ENCODE measurements at places on chromosomes 7 and 10.

DNA sequence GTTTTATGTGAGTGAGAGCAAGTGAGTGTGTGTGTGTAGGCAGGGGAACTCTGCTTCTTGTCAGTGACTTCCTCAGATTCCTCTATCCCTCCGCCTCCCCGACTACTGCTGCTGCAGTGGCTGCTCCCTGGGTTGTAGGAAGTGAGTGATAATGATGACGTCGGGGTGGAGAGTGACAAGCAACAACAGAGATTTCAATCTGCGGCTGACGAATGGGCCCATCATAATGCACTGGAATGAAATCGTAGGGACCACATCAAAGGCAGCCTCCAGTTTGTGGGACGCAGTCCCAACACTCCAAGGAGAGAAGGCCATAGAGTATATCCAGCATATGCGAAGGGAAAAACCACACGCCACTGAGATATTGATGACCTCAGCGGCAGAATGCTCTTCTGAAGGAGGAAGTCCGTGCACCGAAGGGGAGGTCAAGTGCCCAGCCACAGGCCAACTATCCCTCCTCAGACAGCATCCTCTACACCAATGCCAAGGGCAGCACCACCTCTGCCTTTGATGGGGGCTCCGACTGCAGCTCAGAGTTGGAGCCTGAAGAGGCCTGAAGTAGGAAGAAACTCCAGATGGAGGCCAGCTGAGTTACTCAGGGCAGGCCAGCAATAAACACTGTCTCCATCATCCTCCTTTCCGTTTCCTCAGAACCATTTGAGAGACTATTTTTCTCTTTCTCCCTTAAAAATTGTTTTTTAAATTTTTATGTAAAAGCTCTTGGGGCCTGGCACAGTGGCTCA is 11.3 kb upstream of the STMP1 start:
- peak; percentile 78 for DNase-seq

GRCh38 chr10:131021246-131021895 is 290.1 kb downstream of the TCERG1L start:
- no peak for DNase-seq

DNA sequence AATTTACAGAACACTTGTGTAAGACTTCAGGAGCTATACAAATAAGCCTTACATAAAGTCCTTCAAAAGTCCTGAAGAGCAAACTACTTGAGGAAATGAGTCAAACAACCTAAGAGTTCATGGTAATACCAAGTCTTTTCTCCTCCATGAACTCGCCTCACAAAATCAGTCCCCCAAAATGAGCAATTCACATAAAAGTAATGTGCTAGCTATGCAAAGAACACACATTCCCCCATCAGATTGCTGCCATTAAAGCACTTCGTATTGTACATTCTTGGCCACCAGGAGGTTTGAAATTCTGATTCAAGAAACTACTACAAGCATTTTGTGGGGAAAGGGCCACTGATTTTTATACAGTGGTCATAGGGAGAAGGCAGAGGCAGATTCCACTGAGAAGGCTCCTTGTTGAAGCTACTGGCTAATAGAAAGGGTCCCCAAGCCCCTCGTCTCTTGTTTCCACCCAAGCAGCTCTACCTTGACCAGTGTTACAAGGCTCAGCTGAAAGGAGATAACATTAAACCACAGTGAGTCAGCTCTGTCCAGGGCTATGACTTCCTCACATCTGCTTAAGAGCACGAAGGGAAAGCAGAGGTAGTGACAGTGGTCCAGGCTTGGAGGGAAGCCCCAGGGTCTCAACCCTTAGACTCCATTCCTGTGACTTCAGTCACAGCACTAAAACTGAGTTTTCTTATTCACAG is 115.2 kb upstream of the CDK1 start:
- peak; percentile 44 for DNase-seq

DNA sequence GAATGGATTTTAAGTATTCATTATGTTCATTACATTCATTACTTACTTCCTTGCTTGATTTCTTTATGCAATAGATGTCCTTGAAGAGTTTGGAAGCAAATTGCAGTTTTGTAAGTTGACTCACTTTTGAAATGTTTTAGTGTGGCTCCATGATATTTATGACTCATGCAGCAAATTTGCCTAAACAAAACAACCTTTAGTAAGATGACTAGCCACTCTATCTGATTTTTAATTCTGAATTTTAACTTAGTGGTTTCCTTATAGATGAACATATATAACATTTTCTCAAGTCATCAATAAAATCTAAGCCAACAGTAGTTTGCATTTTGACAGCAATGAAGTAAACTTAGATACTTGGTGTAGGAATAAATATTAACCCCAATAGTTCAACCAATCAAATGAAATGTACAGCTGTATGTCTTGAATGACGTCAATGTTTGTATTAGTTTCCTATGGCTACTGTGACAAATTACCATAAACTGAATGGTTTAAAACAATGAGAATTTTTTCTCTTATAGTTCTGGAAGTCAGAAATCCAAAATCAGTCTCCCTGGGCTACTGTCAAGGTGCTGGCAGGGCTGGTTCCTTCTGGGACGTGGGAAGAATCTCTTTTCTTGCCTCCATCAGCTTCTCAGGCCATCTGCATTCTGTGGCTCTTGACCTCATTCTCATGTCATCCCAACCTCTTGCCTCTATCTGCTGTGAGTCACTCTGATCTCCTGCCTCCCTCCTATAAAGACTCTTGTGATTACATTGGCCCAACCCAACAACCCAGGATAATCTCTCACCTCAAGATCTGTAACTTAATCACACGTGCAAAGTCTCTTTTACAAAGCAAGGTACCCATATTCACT is 73.4 kb downstream of the AHR start:
- DNase-seq = peak; percentile 97

- peak; percentile 35 for DNase-seq
Observed at GRCh38 chr7:135501402-135501801, 8.5 kb downstream of the CNOT4 start.

DNA sequence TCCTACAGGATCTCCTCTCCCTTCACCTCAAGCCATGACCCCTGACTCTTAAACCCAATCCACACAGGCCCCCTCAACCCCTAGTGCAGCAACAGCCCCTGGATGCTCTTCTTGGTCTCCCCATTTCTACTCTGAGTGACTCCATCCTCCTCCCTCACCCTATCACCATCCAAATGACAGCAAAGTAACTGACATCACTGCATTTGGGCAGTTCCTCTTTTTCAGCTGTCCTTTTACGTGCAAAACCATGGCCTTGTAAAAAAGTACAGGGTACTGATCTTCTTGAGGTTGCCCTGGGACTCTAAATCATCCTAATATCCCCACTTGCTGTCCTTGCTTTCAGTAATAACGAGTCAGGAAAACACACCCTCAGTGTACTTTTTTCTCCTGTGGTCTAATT is 454.9 kb downstream of the ADRA2A start:
- no peak for DNase-seq

- no peak for DNase-seq
Observed at GRCh38 chr10:31418481-31418880, 99.5 kb downstream of the ZEB1 start.

DNA sequence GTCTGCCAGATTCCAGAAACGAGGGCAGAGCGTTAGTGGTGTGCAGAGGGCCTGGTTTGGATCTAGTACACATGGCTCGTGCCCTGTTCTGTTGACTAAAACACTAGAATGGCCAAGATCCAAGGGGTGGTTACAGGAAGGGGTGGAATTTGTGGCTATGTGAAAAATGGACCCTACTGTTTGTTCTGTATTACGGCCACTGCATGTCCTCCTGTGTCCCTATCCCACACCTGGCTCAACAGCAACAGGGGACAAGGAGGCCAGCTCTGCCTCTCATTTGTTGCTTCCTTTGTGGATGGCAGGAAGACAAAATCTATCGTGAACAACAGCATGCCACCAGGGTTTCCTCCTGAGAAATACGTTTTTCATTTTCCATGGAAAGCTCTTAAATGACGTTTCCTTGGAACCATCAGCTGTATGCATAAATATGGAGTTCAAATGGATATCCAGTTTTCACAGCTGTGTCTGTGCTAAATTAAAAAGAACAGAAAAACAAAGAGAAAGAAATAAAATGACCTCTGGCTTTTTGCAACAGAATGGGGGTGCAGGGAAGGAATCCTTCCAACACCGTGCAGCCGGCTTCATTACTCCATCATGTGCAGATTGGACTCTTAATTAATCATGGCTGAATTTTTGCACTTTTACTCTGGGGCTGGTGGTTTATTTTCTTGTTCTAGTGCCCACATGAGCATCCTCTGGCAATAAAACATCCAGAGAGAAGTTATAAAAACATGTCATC is 318.9 kb downstream of the CXCL12 start:
- no peak for DNase-seq

GRCh38 chr7:148028165-148028564 is 562.4 kb upstream of the C7orf33 start:
- no peak for DNase-seq

GRCh38 chr10:61346796-61347413 is 106.3 kb downstream of the TMEM26 start:
- DNase-seq = no peak

GRCh38 chr7:95863623-95864022 is 91.3 kb downstream of the DYNC1I1 start:
- no peak for DNase-seq

DNA sequence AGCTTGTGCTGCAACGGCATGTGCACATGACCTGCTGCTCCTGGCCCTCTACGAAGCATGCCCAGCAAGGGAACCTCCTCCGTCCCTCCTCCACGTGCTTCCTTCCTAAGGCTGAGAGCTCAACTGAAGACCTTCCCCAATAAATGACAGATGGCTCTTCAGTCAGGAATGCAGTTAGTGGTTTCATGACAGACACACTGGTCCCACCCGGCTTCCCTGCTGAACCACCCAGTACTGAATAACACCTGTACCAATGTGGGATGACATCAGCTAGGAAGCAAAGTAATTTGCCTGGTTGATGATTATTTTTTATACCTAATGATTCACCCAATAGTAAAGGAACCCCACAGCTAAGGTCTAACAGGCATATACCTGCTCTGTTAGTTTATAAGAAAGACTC is 69.1 kb downstream of the SCRN1 start:
- no peak for DNase-seq

DNA sequence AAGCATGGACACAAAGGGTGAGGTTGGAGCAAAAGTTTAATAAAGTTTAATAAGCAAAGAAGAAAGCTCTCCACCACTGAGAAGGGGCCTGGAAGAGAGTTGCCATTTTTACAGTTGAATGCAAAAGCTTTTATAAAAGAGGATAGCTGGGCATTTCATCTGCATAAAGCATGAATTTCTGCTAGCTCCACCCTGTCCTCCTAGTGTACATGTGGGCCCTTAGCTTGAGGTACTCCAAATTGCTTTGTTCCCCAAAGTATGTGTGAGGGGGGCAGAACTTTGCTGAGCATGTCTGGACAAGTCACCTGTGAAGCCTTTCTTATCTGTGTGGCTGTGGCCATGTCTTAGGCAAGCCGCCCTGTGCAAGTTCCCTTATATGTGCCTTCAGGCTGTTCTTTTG is 22.6 kb upstream of the CROT start:
- no peak for DNase-seq

GRCh38 chr7:144513334-144513733 is 109.8 kb upstream of the NOBOX start:
- DNase-seq = no peak

- no peak for DNase-seq
Observed at GRCh38 chr10:124345521-124345920, 73.2 kb downstream of the OAT start.

DNA sequence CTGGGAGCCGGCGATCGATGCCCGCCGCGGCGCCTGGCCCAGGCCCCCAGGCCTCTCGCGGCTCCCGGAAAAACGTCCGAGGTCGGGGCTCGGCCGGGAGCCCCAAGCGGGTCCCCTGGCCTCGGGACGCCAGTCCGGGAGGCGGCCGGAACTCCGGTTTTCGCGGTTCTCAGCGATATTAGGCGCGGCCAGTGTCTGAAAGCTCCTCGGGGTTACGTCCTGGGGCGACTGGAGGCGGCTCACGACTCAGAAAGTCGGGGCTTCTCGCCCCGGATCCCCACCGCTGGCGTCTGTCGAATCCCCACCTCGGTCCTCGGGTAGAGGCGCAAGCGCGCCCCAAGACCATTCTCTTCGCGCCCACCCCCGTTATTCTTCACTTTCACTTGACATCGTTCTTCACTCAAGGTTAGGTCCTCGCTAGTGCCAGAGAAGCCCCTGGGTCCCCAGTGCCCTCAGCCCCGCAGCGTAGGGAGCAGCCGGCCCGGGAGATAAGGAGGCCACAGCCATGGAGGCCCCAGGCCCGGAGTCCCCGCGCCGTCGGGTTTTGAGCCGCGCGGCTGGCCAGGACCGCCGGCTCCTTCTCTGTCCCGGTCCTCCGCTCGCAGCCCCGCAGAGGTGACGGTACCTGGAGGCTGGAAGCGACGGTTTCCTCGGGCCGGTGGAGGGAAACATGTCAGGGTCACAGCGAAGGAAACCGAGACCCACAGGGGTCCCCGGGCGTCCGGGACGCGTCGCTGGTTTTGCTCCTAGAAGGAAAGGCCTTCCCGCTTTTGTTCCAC is 35.2 kb upstream of the EBLN1 start:
- DNase-seq = peak; percentile 31

GRCh38 chr10:119761106-119761505 is 35.3 kb downstream of the INPP5F start:
- DNase-seq = peak; percentile 85

- DNase-seq = peak; percentile 98
Observed at GRCh38 chr7:1883031-1883761, 213.1 kb downstream of the ELFN1 start.

DNA sequence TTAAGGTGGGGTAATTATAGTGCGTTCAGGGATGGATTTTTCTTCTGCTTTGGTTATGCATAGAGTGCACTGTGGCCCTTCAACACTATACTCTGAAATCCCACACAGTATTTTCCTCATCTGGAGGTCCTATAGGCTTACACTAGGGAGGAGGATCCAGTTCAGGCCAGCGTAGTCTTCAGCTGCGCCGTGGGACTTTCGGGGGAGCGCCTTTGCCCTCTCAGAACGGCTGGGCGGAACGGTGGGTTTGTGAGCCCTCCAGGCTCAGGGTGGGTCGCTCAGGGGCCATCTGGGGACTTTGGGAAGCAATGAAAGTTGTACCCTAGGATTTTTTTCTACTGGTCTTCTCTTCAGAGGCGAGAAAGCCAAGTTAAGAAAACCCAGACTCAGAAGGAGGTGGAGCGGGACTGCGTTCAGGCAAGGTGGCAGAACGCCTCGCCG is 652 bp upstream of the VPS26A start:
- peak; percentile 71 for DNase-seq

DNA sequence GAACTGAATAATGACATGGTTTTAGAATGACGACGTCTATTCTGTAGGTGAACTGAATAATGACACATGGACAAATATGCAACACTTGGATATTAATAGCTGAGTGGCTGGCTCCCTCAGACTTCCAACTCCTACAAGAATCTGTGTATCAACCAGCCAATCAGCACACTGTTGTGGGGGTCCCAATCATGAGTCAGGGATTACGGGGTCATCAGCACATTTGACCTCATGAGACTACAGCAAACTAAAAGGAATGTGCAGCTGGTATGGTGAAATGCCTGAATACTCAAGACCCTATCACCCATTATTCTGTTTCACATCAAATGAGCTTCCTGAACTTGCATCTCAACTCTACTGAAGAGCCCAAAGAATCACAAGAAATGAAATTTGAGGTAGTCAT is 192.5 kb downstream of the ANK3 start:
- no peak for DNase-seq

Measured in EL (cell line).